ENCODE measurements at places on chromosomes 2 and 18.

- no peak for DNase-seq
Observed at GRCh38 chr2:31931916-31932315, 78.9 kb downstream of the MEMO1 start.

DNA sequence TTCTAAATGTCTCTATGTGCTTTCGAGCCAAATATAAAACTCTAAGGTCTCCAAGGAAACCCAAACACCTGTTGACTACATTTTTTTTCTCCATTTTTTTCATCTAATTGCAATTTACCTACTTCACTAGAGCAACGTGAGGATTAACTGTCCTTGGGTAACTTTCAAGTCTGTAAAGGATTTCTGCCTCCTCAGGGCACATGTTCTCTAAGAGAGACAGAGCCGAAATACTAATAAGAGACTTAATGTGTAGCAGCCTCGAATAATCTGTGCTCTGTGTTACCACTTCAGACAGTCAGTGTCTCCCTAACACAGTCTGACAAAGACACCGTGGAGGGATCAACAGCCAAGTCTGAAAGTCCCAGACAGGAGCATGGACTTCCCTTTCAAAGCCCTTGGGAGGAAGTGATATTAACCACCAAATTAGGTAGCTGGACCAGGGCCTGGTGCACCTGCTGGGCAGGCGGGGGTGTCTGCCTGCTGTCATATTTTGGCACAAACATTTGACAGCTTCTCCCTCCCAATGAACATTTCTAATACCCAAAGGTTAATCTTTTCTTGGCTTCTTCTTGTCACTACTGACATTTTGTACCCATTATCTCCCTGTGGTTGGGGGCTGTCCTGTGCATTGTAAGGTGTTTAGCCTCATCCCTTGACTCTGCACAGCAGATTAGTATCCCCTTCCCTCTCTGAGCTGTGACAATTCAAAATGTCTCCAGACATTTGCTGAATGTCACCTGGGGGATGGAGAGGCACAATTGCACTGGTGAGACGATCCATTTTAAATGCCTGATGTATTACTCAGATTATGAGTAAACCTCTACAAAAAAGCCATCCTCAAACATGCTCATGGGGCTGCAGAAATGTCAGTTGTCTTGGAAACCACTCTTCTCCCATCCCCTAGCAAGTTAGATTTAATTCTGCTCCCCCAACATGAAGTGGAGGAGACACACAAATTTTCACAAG lies 45.7 kb upstream of the LYPD1 start:
- DNase-seq: no peak

- DNase-seq: no peak
Observed at GRCh38 chr2:95323347-95324155, 26.4 kb downstream of the KCNIP3 start.

DNA sequence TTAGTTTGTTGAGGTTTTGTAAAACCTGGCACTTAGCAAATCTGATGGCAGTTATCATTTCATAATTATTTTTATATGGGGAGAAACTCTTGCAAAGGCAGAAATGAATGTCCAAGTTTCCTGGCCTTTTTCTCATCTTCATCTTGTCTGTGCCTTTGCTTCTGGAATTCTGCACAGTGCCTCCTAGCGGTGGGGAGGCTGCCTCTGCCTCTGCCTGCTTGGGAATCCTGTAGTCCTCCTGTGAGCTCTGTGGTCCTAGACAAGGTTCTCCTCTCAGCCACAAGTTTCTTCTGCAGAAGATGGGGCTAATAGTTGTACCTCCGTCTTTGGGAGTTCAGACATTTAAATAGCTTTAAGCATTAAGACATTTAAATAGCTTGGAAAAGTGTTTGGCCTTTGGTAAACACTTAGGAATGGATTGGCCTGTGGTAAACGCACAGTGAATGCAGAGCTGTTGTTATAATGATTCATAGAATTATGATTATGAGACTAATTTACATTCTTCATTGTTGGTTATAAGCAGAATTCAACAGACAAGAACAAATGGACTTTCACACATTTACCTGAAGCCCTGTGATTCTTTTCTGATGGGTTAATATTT lies 101.2 kb downstream of the ZNF236 start:
- DNase-seq: no peak

DNA sequence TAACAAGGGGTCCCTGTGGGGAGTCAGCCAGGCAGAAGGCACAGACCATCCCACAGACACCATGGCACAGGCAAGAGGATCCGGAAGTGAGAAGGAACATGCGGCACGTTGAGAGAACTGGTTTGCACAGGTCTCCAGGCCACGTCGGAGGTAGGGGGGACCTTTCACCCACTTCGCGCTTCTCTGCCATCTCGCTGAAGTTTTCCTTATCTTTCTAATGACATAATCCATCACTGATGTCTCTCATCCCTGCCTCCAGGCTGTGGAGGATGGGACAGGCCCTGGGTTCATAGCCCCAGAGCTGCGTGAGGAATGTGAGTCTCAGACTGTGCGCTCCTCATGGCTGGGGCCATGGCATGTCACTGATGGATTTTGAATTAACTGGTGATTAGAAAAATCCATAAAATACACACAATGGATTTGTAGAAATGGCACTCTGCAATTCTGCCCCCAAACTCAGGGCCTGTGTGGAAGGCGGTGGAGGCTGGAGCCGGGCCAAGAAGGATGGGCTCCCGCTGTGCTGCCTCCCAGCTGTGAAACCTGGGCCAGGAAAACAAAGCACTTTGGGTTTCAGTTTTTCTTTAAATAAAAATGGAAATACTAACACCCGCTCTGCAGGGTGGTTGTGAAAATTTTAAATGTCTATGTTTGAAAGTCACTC lies 113.3 kb upstream of the ALKAL2 start:
- peak; percentile 28 for DNase-seq

DNA sequence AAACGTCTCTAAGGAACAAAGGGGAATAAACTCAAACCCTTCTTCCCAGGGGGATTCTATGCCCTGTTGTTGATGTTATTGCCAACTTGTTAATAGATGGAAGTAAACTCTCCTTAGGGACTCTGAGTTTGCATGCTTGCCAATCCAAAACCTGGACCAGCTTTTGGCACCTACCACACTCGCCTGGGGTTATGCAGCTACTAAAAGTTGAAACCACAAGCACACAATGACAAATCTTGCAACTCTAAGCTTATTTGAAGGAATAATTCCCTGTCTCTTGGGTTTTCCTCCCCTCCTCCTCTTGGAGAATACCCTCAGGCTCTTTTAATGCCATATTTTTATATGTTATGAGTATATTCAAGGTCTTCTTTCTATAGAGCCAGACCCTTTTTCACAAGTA lies 484.1 kb downstream of the FBXO15 start:
- no peak for DNase-seq

- DNase-seq: no peak
Observed at GRCh38 chr2:186201371-186201770, 284.7 kb upstream of the ZC3H15 start.

DNA sequence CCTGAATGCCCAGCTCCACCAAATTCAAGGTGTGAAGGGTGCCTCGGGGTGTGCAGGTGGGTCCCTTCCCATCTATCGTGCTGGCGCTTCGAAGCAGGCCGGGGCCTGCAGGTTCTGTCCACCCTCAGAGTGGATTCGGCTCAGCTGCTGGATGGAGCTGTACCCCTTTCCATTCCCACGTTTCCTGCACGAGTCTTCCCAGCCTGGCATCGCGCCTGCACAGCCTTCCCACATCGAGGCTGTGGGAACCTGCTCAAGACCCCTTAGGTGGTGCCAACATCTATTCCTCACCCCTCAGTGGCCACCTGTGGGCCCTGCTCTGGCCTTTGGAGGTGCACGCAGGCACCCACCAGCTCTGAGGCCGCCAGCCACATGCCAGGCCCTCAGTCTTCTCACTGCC lies 65.7 kb downstream of the PDCL3 start:
- no peak for DNase-seq

DNA sequence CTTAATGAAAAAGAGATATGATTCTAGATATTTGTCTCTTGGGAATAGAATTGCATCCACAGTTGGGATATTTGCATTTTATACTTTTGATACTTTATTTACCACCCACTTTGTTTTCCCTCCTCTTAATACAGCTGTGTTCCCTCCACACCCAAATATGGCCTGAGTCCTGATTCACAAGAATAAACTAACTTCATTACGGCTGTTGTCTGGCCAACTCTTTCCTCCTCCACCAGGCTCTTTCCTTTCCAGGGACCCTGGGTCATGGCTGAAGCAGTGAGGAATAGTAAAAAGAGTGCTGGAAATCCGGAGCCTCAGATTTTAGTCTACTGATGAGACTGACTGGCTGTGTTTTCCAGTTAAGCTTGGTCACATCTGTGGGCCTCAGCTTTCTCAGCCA lies 48.4 kb upstream of the STAM2 start:
- no peak for DNase-seq

DNA sequence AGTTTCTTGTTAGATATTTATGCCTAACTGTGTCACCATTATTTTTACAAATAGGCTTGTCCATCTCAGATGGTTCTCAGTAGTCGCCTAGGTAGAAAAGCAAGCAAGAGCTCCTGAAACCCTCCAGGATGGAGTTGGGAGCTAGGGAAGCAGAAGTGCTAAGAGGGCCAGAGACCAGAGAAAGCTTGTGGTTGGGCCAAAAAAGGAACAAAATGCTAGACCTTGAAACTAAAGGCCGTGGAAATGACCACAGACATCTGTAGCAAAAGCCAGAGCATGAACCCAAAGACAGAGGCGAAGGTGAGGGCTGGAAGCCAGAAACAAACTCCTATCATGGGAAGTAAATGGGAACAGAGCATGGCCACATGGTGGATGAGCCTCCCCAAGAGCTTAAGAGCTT lies 29.9 kb upstream of the RMDN2 start:
- DNase-seq: no peak

DNA sequence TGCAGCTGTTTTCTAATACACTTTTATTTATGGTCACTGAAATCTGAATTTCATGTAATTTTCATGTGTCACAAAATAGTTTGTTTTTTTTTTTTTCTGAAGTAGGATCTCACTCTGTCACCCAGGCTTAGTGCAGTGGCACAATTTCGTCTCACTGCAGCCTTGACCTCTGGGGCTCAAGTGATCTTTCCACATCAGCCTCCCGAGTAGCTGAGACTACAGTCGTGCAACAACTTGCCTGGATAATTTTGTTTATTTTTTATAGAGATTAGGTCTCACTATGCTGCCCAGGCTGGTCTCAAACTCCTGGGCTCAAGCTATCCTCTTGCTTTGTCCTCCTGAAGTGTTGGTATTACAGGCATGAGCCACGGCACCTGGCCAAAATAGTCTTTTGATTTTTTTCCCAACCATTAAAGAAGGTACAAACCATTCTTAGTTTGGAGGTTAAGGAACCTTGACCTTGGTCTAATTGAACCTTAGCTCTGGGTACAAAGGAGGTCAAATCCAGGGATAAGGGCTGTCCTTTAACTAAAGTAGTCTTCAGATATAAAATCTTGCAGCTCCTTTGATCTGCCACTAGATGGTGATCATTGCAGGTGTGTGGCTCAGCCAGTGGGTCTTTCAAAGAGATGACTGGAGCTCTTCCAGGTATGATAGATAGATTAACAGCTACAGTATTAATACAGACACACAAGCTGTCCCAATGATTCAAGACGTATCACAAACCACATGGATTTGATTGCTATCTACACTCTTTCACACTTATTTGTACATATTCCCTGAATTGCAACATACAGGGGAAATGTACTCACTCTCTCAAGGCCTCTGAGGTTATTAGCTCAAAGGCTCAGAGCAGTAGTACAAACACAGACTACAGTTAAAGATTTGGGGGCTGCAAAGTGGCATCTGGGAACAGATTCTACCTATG lies 4.7 kb upstream of the KRCC1 start:
- DNase-seq: no peak

- DNase-seq: no peak
Observed at GRCh38 chr2:106963156-106963555, 77.2 kb upstream of the ST6GAL2 start.

- DNase-seq: peak; percentile 89
Observed at GRCh38 chr2:86807468-86808275, 17.0 kb upstream of the CD8A start.

DNA sequence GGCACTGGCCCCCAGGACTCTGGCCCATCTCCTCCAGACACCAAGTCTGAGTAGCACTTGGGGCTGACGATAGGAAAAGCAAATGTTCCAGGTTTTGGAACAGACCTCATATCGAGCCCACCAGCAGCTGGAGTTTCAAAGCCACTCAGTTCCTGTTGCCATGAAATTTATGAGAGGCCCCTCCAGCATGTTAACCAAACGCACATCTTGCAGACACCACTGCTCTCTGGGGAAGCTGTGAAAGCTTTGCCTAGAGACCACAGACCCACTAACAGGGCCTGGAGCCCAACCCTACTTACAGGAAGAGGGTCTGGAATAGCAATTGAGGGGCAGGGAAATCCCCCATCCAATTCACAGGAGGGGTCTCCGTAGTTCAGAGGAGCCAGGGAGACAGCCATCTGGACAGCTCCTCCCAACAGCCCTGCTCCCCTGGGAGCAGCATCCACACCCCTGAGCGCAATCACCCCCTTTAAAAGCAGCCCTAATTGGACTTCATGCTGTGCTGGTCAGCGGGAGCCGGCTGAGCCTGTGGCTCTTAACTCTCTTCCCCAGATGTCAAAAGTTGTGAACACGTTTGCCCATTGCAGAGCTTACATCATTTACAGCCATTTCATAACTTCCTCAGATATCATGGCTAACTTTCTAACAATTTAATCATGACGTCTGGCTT lies 81.3 kb downstream of the TGFA start:
- DNase-seq: no peak

DNA sequence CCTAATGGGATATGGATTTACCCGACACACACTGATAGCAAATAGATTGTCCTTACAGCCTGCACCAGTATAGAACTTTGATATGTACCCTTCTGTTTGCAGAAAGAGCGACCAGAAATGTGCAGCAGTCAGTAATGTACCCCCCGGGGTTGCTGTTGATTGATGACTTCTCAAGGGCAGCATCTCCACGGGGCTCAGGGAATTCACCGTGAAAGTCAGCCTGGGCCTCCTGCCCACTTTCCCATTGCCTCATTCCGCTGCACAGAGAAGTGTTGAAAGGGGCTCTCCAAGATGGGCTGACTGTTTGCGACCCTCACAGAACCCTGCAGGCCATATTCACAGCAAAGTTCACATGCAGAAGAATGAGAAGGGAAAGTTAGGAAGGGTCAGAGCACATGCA lies 241.3 kb downstream of the PRKCE start:
- DNase-seq: no peak

DNA sequence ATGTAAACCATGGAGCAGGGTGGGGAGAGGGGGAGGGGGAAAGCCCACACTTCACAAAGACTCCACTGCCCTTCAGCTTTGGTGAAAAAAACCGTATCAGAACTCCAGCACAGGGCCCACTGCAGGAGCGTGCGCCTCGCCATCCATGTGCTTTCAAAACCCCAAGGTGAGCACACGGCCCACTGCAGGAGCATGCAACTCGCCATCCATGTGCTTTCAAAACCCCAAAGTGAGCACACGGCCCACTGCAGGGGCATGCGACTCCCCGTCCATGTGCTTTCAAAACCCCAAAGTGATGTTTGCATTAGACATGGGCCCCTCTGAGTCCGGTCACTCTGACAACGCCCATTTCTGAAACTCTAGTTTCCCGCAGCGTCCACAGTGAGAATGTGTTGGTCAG lies 7.8 kb downstream of the TXNL4A start:
- DNase-seq: no peak

- no peak for DNase-seq
Observed at GRCh38 chr18:7482342-7482741, 84.8 kb upstream of the PTPRM start.

GRCh38 chr2:46915281-46915810 lies at the start of gene MCFD2:
Gene MCFD2, minus strand, starts transcription at chr2:46915806. Its CDS starts 6,635 bp downstream, at chr2:46909171.
- no peak for DNase-seq

- no peak for DNase-seq
Observed at GRCh38 chr2:194253528-194254259, 1403.3 kb upstream of the SLC39A10 start.
